Epithelial cell of proximal tubule (primary cell): ENCODE measurements at places on chromosomes 2 and 18. TPM values are rescaled to one million over a fixed set of nuclear protein-coding genes. Genes with fewer than 3 reads are reported as not detected.

The ESPNL gene
- total RNA-seq = 0.14 and 2.7 TPM in 2 replicates

GRCh38 chr18:35344736-35345459 is 678 bp upstream of the ZNF24 start:
- DNase-seq = no peak

GRCh38 chr2:176200971-176201370 is 12.5 kb downstream of the HOXD1 start:
- no peak for DNase-seq

- no peak for DNase-seq
Measured at GRCh38 chr2:11647834-11648600, 22.0 kb downstream of the NTSR2 start.

The MRPS5 gene
- total RNA-seq = 66.1 and 67.7 TPM in 2 replicates

The KLHL14 gene
- 2.9 and 3.0 TPM in 2 replicates for total RNA-seq

The GAL3ST2 gene
- 0.22 TPM in 1 of 2 replicates, not detected in the other for total RNA-seq

DNA sequence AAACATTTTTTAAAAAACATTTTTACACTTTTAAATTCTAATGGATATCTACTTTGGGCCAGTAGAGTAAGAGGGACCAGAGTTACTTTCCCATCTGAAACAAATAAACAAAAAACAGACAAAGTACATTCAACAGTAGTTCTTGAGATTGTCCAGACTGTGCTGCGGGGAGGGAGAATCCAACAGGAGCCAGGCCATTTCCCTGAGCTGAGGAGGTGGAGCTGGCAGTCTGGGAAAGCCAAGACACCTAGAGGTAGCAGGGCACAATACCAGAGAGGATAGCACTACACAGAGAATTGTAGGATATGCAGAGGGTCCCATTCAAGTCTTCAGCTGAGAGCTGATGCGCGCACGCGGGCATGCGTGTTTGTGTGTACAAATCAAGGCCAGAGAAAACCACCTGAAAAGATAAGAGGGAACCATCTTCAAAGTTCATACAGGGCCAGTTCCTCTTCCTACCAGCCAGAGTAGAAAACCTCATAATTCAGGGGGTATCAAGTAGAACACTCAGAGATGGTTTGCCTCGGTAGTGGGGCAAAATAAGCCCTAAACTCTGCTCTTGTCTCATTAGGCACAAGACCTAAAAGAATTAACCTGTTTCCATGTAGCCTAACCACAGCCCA is 44.0 kb downstream of the PTRHD1 start:
- DNase-seq = no peak

- no peak for DNase-seq
Measured at GRCh38 chr2:120932881-120933280, 197.2 kb downstream of the GLI2 start.

The MPP4 gene
- total RNA-seq = 1.0 TPM in 1 of 2 replicates, not detected in the other

The UGT1A10 gene
- not detected in 2 replicates for total RNA-seq

DNA sequence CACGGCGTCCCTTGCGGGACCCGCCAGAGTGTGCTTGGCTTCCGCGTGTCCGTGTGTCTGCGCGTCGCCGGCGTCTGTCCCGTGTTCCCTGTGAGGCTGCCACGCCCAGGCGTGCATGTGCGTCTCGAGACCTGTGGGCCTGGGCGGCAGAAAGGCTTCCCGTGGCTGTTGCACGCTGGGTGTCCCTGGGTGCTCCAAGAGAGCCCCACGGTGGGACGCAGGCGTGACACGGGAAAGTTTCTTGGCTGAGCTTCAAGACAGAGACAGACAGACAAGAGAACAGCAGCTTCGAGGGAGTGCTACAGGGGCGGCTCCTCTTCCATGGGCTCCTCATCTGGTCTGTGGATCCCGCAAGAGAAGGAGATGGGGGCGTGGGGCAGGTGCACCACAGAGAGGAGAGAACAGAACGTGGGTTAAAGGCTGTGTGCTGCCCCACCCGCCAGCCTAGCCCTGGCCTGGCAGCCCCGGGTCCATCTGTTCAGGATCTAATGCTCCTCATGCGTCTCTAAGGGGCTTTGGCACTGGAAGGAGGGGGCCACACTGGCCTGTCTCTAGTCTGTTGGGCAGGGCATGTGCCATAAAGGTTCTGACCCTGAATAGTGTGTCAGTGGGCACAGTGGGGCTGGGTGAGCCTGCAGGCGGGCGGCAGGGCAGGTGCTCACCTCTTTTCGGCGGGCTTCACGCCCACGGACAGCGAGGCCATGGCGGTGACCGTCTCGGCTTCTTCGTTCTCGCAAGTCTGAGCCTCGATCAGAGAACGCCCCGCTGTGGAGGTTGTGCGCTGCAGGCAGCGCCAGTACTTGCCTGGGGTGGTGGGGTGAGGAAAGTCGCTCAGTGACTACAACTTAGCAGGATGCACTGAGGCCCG is 205.1 kb downstream of the TWIST2 start:
- no peak for DNase-seq
